BJ (cell line): ENCODE measurements at places on chromosomes 3 and 15.

- no peak for DNase-seq
Observed at GRCh38 chr15:92711457-92711831, 55.9 kb upstream of the FAM174B start.

DNA sequence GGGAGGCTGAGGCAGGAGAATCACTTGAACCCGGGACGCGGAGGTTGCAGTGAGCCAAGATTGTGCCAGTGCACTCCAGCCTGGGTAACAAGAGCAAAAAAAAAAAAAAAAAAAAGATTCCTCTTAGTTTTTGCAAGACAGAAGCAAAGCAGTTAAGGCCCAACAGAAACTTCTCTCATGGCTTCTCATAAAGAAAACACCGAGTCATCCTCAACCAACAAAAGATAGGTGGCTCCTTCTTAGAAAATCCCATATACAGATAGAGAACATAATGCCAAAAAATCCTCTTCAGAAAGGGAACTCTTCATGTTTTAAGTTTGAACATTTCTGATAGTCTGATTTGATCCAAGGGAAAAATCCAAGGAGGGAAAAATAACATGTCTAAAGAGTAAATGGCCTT lies 12.5 kb upstream of the SKIL start:
- DNase-seq: no peak

DNA sequence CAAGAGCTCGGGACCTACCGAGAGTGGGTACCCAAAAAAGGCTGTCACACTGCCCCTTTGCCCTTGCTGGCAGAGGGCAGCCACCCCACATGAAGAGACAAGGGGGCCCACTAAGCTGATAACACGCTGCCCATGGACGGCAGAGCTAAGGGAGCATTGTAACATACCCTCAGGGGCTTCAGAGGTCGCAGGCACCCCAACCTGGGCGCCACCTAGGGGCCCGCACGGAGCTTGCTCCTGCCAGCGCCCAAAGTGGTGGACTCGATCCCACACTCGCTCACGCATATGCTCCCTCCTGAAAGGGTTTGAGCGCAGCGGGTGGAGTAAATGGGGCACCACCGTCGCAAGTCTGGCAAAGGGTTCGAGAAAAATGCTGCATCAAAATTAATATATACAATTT lies 975.4 kb downstream of the ZPLD1 start:
- DNase-seq: no peak

DNA sequence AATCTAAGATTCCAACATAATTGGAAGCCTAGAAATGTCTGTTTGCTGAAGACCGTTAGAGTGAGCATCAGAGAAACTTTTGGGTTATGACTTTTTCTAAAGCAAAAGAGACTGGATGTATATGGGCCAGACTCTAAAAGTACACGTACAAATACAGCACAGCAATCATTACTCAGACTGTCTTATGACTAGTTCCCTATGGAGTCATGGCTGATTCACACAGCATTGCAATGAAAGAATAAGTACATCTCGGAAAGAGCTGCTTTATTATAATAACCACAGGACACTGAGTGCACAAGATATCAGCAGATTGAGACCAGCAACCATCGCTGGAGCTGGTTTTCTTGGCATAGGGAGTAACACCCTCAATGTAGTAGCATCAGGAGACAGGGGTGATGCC lies 618.6 kb downstream of the NLGN1 start:
- DNase-seq: peak; percentile 15

DNA sequence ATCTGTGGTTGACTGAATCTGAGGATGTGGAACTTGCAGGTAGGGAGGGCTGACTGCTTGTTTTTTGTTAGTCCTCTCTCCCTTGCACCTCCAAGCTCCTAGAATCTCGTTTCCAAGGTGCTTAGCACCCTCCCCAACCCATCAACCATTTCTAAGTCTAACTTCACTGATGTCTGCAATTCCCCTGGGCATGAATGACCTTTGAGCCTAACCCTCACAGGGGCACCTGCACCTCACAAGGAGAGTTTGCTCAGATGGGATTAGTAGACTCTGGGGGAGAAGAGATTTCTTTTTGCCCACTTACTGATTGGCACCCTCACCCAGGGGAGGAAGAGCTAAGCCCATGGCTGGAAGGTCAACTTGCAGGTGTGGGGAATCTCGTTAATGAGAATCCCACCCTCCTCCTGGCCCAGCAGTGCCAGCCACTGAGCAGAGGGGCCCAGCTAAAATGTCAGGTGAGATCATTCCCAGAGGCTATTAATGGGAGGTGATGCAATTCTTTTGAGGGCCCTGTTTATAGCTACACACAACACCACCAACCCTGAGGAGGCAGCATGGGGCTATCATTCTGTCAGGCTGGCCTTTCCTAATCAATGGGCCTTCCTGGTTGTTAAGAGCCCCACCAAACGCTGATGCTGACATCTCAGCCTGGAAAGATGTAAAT lies 81.6 kb upstream of the HERC1 start:
- no peak for DNase-seq

DNA sequence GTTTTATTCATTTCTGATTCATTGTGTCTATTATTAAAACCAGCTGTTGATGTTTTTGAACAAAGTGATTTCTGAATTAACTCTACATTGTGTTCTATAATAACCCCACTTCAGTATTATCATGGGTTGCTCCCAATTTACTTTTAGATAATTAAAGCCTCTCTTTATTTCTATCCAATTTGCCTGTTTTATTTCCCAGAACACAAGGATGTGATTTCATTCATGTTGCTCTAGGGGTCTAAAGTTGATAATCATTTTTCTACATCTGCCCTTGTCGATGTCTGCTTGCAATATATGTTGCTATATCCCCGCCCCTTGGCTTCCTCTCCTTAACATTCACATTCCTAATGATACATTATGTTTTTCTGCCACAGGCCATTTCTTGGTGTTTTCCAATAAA lies 747.3 kb downstream of the CADM2 start:
- no peak for DNase-seq

DNA sequence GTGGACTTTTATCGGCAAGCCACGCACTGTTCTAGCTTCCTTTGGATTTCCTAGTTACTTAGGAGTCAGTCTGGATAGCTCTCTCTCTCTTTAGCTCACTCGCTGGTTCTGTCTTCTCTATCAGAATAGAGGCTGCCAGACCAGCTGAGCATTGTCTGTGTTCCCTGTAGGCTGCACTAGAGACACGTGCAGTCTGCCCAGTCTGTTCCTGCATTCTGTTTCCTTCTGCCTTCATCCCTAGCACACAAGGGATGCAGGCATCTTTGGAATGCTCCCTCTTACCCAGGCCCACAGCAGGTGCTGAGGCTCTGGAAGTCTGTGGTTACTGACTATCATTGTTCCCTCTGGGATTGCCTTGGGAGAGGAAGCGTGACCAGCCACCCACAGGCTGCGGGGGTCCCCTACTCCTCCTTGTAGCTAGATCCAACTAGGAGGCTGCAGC lies 322.8 kb downstream of the ZNF621 start:
- DNase-seq: no peak

GRCh38 chr3:64157150-64158035 lies 67.9 kb downstream of the PRICKLE2 start:
- DNase-seq: no peak

DNA sequence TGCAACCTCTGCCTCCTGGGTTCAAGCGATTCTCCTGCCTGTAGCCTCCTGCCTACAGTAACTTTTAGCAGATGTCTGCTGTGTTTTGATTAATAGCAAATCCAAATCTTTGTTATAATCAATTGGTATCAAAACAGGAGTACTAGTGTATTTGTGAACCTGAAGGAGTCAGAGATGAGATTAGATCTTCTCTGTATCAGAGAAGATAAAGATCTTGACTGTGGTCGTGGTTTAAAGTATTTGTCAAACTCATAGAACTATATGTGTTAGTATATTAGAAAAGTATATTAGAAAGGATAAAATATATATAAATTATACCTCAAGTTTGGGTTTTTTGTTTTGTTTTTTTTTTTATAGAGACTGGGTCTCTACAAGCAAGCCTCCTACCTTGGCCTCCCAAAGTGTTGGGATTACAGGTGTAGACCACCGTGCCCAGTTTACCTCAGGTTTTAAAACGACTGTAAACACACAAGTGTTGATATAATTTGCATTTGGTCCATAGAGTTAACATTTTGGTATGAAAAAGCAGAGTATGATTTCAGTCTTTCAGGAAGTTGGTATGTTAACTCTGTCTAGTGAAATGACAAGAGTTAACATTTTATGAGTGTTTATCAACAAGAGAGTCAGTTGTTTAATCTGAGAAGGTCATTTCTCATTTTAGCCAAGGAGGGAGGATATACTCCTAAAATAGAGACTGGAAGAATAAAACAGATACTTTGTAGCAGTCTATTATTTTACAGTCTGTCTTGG lies 18.3 kb downstream of the RTF1 start:
- no peak for DNase-seq
